Heart left ventricle (tissue), 16 donors: ENCODE measurements at places on chromosomes 7 and 10. TPM values are rescaled to one million over a fixed set of nuclear protein-coding genes. Genes with fewer than 3 reads are reported as not detected.

GRCh38 chr7:17774248-17774647, 166.0 kb downstream of the SNX13 start:
- H3K27me3 ChIP-seq, result no peaks in the 10 kb centered on the region
- DNase-seq, result peak; percentile 34
- no peak overlapping the region for H3K27ac ChIP-seq
- H3K36me3 ChIP-seq, result no peaks in the 10 kb centered on the region

- no peaks in the 10 kb centered on the region for H3K36me3 ChIP-seq
- H3K4me3 ChIP-seq, result peak overlapping the region; percentile 4
- H3K4me1 ChIP-seq, result no peaks in the 10 kb centered on the region
- no peak for DNase-seq
Observed at GRCh38 chr10:3668276-3668965, 116.6 kb downstream of the KLF6 start.

GNGT1 gene
- total RNA-seq, result not detected

CALHM3 gene
- not detected for total RNA-seq

DNA sequence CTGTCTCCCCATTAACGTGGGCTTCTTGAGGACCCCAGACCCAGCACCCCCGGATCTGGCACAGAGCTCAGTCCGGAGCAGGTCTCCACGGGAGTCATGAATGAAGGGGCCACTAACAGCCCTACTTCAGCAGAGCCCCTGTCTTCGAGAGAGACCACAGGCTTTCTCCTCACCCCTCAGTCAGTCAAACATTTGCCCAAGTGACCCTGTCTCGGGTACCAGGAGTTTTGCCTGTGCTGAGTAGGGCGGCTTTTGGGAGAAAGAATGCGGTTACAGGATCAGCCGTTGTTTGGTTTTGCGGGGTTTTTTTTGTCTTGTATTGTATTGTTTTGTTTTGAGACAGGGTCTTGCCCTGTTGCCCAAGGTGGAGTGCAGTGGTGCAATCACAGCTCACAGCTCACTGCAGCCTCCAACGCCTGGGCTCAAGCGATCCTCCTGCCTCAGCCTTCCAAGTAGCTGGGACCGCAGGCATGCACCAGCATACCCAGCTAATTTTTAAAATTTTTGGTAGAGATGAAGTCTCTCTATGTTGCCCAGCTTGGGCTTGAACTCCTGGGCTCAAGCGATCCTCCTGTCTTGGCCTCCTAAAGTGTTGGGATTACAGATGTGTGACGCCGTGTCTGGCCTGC, 16.5 kb downstream of the ADAP1 start:
- no peaks in the 10 kb centered on the region for H3K36me3 ChIP-seq
- no peak overlapping the region for H3K4me3 ChIP-seq
- peak; percentile 2 for DNase-seq
- no peaks in the 10 kb centered on the region for H3K27me3 ChIP-seq
- H3K27ac ChIP-seq, result no peak overlapping the region

EGFR gene
- total RNA-seq, result 23.6 TPM

DNA sequence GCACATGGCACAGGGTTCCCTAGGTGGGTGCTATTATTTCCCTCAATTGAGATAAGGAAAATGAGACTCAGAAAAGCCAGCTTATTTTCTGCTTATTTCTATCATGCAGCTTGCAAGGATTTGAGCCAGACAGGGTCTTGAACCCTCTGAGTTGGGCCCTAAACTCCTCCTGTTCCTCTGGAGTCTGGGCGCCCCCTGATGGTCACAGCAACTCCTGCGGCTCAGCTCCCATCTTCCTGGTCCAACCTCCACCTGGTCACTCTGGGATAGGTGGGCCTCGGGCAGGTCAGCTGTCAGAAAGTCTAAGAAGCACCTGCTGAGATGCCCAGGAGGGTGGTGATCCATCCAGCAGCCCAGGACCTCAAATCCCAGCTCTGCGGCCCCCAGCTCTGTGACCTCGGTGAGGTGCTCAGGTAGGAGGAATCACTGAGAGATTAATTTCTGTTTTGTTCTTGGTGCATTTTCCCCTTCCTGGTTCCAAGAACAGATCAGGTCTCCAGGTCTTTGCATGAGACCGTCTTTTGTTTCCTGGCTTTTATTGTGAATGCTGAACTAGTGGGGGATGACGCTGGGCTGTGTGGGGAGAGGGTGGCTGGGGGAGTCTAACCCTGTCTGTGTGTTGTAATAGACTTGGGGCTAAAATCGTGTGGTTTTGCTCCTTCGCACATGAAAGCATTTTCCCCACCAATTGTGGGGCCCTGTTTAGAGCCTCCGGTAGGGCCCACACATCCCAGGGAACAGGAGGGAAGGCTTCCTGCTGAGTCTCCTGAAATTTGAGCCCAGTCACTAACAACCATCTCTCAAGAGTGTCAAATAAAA, 32.8 kb downstream of the TMEM130 start:
- DNase-seq, result peak; percentile 32
- no peaks in the 10 kb centered on the region for H3K4me1 ChIP-seq
- H3K36me3 ChIP-seq, result no peaks in the 10 kb centered on the region
- H3K27me3 ChIP-seq, result peaks cover 5% of the 10 kb centered on the region
- H3K4me3 ChIP-seq, result no peak overlapping the region
- H3K27ac ChIP-seq, result no peak overlapping the region

DNA sequence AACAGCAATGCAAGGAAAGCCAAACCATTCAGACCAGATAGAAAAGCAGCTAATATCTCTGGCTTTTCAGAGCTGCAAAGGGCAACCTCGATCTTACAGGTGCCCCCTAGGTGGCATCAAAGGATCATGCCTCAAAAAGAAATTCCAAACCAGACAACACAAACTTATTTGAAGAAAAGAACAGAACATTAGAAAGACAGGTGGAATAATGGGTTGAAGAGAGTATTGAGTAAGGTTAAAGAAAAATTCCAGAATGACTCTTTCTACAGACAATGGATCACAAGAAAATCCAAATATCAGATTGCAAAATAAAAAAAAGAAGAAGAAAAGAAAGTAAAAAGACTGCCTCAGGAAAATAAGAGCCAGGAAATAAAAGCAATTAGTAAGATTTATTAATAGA, 213.7 kb downstream of the ELMO1 start:
- DNase-seq, result no peak
- H3K36me3 ChIP-seq, result peaks cover 9% of the 10 kb centered on the region
- H3K4me1 ChIP-seq, result peaks cover 7% of the 10 kb centered on the region
- no peak overlapping the region for H3K27ac ChIP-seq
- no peak overlapping the region for H3K4me3 ChIP-seq

GRCh38 chr10:102312683-102313082, 67.4 kb downstream of the GBF1 start:
- no peak overlapping the region for H3K27ac ChIP-seq
- H3K4me3 ChIP-seq, result no peak overlapping the region
- H3K4me1 ChIP-seq, result peaks cover 34% of the 10 kb centered on the region
- no peaks in the 10 kb centered on the region for H3K27me3 ChIP-seq

GRCh38 chr10:129912166-129912917, 51.7 kb downstream of the EBF3 start:
- no peaks in the 10 kb centered on the region for H3K27me3 ChIP-seq
- H3K27ac ChIP-seq, result no peak overlapping the region
- H3K4me1 ChIP-seq, result peaks cover 9% of the 10 kb centered on the region
- H3K36me3 ChIP-seq, result no peaks in the 10 kb centered on the region
- H3K4me3 ChIP-seq, result no peak overlapping the region

GALNT11 gene
- total RNA-seq, result 18.1 TPM

HOGA1 gene
- 12.9 TPM for total RNA-seq

DNA sequence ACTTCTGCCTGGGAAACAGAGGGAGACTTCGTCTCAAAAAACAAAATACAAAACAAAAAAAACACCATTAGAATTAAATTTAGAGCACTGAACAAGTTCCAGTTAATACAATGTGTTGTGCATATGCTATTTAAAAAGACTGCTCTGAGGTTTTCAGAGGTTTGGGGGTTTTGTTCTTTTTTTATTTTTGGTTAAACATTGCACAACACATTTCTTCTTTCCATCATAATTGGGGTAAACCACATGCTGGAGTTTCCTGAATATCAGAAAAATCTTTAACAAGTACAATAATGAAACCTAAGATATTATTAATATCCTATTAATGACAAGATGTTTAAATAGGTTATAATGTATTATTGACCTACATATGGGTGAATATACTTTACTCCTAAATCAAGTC, 26.3 kb downstream of the IGF2BP3 start:
- H3K27ac ChIP-seq, result no peak overlapping the region
- H3K4me3 ChIP-seq, result no peak overlapping the region
- DNase-seq, result no peak
- no peaks in the 10 kb centered on the region for H3K36me3 ChIP-seq
- no peaks in the 10 kb centered on the region for H3K4me1 ChIP-seq

GRID2IP gene
- not detected for total RNA-seq

DNA sequence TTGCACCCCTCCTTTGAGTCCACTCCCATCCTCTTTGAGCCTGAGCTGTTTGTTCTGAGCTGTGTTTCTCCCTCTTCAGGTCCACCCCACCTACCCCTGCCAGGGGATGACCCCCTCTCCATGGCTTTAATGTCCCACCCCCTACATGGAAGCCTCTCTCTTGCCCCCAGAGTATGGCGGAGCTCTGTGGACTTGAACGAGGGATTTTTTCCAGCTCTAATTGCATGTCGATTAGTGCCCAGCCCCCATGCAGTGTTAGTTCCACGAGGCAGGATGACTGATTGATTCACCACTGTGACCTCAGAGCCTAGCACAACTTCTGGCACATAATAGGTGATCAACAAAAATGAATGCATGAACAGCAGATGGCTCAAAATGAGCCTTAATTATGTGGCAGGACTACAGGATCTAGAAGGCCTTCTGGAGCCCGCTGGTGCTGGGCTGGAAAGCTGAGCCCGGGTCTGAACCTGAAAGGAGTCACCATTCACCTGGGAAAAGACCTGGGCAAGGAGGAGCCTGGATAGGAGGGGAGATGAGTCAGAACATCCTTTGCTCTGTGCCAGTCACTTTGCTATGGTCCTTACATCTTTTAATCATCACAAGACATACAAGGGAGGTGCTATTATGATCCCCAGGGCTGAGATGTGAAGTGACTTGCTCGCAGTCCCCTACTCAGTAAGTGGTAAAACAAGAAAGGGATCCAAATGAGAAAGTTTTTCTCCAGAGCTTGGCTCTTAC, 17.1 kb upstream of the SLC18A2 start:
- H3K4me3 ChIP-seq, result no peak overlapping the region
- H3K4me1 ChIP-seq, result no peaks in the 10 kb centered on the region
- H3K36me3 ChIP-seq, result no peaks in the 10 kb centered on the region

- no peak overlapping the region for H3K27ac ChIP-seq
- no peak for DNase-seq
- no peak overlapping the region for H3K4me3 ChIP-seq
- no peaks in the 10 kb centered on the region for H3K36me3 ChIP-seq
Observed at GRCh38 chr7:142974626-142975025, 12.5 kb upstream of the KEL start.

GRCh38 chr7:158751199-158751598, 46.6 kb upstream of the NCAPG2 start:
- no peak for DNase-seq
- H3K36me3 ChIP-seq, result no peaks in the 10 kb centered on the region
- H3K27ac ChIP-seq, result no peak overlapping the region

GRCh38 chr10:11687779-11688447, 54.3 kb upstream of the ECHDC3 start:
- H3K4me1 ChIP-seq, result peaks cover 10% of the 10 kb centered on the region
- H3K4me3 ChIP-seq, result no peak overlapping the region
- no peak for DNase-seq
- H3K36me3 ChIP-seq, result no peaks in the 10 kb centered on the region
- H3K27me3 ChIP-seq, result no peaks in the 10 kb centered on the region
- no peak overlapping the region for H3K27ac ChIP-seq

- no peaks in the 10 kb centered on the region for H3K4me1 ChIP-seq
- DNase-seq, result no peak
- H3K27ac ChIP-seq, result no peak overlapping the region
Observed at GRCh38 chr7:136588216-136588615, 280.2 kb upstream of the CHRM2 start.

PRKAR2B gene
- total RNA-seq, result 32.7 TPM

PLPP4 gene
- total RNA-seq, result not detected

HMX2 gene
- not detected for total RNA-seq

DNA sequence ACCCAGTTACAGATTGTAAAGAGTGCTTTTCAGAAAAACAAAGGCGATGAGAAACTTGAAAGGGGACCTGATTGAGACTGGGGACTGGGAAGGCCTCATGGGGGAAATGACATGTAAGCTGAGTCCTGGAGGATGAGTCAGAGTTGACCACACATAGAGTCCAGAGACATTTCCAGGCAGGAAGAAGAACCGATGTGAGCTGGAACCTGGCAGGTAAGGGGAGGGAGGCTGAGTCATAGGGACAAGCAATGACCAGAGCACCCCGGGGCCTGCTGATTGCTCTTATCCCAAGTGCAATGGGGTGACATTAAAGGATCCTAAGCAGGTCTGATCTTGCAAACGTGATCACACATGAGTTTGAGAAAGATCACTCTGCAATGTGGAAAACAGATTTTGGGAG, 11.7 kb downstream of the TLL2 start:
- H3K4me1 ChIP-seq, result no peaks in the 10 kb centered on the region
- no peak overlapping the region for H3K4me3 ChIP-seq
- no peaks in the 10 kb centered on the region for H3K27me3 ChIP-seq
- DNase-seq, result no peak
- no peak overlapping the region for H3K27ac ChIP-seq

DNA sequence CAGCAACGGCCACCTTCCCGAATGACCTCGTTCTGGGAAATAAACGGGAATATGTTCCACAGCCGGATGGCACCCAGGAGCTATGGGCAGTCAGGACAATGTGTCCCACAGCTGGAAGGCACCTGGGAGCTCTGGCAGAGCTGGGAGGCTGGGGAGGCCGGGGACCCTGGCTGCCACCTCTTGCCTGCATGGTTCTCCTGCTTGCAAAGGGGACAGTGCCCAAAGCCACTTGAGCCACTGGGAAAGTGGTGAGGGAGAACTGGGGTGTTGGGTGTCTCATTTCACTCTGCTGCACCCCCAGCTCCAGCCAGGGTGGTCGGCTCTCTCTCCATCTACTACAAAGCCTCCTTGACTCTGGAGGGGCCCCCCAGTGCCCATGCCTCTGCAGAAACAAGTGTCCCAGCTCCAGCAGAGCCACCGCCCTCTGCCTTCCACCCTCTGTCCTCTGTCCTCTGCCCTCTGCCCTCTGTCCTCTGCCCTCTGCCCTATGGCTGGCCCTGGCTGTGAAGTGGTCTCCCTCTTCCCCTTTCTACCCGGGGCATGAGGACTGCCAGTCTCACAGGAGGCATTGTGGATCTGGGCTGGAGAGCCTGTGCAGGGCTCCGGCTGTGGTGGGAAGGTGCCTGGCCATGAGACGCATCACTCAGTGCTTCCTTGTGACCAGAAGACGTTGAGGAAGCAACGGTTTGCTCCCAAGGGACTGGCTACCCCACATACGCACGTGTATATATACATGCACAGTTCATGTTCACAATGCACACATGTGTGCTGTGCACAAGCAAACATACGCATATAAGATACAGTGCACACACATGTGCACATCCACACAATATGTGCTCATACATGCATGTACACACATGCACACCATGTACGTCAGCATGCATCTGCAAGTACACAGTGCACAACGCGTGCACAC, 21.5 kb upstream of the INPP5A start:
- DNase-seq, result no peak
- H3K4me1 ChIP-seq, result peaks cover 55% of the 10 kb centered on the region
- H3K27me3 ChIP-seq, result no peaks in the 10 kb centered on the region
- peak overlapping the region; percentile 90 for H3K27ac ChIP-seq
- no peaks in the 10 kb centered on the region for H3K36me3 ChIP-seq

- H3K27ac ChIP-seq, result no peak overlapping the region
- H3K27me3 ChIP-seq, result peaks cover 71% of the 10 kb centered on the region
- peak; percentile 7 for DNase-seq
- peak overlapping the region; percentile 14 for H3K4me3 ChIP-seq
Observed at GRCh38 chr7:26376175-26376917, 84.7 kb downstream of the SNX10 start.
